ENCODE measurements at places on chromosomes 3 and 15. TPM values are rescaled to one million over a fixed set of nuclear protein-coding genes. Genes with fewer than 3 reads are reported as not detected.

The ROPN1 gene
- total RNA-seq, result not detected

DNA sequence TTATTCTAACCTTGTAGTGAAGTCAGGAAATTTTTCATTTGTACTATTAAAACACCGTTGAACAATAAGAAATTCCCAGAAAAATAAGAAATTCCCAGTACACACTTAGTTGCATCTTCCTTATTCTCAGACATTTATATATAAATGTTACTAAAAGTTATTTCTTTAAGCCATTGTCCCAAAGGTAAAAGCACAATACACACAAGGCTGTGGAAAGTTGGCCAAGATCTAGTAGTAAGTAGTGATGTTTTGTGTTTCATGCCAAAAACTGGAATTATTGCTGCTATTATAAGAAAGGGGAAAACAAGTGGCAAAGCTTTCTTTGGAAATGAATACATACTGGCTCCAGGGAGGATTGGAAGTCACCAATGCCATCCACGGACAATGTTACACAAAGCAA, 802.5 kb upstream of the DPPA4 start:
- no peak for DNase-seq

- no peak for DNase-seq
Observed at GRCh38 chr3:42504334-42505127, 2.1 kb downstream of the VIPR1 start.

GRCh38 chr15:52558196-52558595, 10.6 kb downstream of the ARPP19 start:
- DNase-seq, result no peak

DNA sequence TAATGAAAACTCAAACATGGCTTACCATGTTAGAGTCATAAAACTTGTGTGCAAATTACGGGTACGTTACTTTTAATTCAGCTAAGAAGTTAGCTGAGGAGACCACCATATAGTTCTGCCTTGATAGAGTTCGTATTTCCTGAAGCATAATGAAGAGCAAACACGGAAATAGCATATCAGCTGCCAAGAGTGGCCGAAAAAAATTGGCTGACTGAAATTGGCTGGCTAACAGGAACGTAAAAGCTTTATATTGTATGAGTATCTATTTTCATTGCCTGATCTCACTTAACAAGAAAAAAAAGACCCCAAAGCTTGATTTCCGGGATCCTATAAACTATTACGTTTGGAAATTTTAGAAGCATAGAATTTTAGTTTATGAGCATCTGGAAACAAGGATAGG, 1222.9 kb downstream of the ZPLD1 start:
- no peak for DNase-seq

DNA sequence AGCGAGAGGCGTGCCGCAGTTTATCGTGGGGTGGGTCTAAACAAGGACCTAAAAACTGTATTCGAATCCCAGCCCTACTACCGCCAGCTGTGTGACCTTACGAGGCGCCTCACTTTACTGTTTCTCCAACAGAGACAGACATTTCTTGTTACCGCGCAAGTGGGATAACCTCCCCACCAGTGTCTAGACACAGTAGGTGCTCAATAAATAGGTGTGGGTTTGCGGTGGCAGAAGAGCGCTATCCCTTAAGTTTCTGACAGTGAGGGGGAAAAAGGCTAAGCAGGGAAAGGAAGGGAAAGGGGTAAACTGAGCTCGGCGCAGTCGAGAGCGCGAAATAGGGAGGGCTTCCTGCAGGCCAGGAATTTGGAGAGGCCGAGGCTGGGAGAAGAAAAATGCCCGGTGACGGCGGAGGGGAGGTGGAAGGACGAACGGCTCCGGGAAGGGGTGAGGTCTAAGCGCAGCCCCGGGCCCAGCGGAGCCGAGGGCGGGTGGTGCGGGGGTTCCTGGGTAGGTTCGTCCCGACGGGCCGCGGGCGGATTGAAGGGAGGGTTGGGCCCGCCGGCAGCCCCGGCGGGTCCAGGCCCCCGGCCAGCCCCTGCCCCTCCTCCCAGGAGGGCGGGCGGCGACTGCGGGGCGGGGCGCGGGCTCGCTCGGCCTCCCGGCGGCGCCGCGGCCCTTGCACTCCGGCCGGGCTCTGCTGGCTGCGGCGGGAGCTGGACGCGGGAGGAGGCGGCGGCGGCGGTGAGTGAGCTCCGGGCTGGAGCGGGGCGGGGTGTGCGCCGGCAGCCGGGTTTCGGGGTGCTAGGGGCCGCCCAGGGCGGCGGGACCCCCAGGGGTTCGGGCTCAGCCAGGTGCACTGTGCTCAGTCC, at the start of gene CGNL1:
TSS of gene CGNL1 (plus strand) at position 679 of the 869 bp plus-strand sequence. CDS start 61,495 bp downstream, outside the sequence.
- peak; percentile 36 for DNase-seq

- DNase-seq, result no peak
Observed at GRCh38 chr3:102674284-102674683, 239.5 kb downstream of the ZPLD1 start.

DNA sequence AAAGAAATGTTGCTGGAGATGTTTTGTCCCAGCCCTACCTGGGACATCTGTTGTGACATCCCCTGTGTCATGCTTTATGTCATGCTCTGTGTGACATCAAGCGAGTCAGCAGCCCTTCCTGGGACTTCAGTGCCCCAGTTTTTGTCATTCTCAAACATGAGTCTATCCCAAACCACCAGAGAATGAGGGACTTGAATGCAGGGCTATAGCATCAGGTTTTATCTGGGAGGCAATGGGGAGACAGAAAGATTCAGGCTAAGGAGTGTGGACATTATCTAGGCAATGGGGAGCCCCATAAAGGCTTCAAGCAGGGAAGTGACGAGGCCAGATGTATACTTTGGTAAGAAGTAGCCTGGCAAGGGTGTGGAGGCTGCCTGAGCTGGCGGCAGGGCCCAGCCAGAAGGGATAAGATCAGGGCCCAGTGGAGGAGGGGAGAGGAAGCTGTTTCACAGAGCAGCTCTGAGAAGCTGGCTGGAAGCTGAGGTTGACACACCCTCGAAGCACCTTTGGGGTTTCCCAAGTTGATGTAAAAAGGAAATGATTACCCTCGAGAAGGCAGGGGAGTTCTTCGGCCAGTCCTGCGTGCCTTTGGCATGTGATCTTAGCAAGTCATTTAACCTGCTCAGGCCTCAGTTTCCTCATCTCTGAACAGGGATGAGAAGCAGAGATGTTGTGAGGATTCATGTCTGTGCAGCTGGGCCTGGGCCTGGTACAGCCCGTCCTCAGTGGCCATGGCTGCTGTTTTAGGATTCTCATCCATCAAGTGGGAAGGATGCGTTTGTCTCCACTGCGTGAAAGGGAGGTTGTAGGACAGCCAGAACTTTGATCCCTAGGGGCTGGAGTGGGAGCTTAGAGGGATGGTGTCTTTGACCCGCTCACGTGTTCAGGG, 34.3 kb downstream of the IRAK2 start:
- DNase-seq, result no peak

- DNase-seq, result no peak
Observed at GRCh38 chr3:57512166-57512565, 32.0 kb downstream of the DNAH12 start.

- DNase-seq, result no peak
Observed at GRCh38 chr3:3699816-3700633, 99.2 kb upstream of the LRRN1 start.
